Kidney (tissue), 22 donors: ENCODE measurements at places on chromosomes 6 and 20. TPM values are rescaled to one million over a fixed set of nuclear protein-coding genes. Genes with fewer than 3 reads are reported as not detected.

DNA sequence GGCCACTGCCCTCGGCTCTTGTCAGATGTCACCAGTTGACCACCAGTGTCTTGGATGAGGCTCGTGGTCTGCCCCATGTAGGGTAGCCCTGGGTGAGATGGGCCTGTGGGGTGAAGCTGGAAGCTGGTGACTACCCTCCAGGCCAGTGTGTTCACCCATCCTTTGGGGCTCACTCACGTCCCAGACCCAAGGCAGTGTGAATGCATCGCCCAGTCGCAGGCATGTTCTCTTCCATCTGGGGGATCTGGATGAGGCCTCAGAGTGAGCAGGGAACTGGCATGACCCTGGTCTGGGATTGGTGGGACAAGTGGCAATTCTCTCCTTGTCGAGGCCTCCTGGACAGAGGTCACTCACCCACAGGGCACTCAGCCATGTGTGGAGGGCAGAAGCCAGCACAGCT lies 120.1 kb upstream of the PHACTR3 start:
- DNase-seq, result no peak

GRCh38 chr6:71299541-71300470 lies 11.2 kb downstream of the OGFRL1 start:
- no peak for DNase-seq

- no peak for DNase-seq
Measured at GRCh38 chr6:118574051-118574865, 26.2 kb downstream of the PLN start.

DNA sequence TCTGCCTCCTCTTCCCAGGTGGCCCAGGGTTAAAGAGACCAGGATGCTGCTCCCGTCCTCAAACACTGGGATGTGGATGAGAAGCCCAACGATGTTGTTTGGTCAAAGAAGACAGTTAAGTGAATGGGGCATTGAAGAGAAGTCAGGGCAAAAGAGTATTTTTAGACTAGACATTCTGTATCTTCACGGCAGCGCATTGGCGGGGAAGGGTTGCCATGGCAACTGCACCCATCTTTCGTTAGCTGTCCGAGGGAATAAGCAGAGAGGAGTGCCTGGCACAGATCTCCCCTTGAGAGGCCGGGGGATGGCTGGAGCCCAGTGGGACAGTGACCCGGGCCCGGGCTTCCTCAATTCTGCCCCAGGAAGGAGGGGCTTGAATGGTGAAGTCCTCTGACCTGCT lies 56.4 kb upstream of the GPR31 start:
- no peak for DNase-seq

GRCh38 chr6:164926686-164927085 lies 382.7 kb downstream of the C6orf118 start:
- DNase-seq, result no peak

- no peak for DNase-seq
Measured at GRCh38 chr6:164469276-164469949, 840.0 kb downstream of the C6orf118 start.

DNA sequence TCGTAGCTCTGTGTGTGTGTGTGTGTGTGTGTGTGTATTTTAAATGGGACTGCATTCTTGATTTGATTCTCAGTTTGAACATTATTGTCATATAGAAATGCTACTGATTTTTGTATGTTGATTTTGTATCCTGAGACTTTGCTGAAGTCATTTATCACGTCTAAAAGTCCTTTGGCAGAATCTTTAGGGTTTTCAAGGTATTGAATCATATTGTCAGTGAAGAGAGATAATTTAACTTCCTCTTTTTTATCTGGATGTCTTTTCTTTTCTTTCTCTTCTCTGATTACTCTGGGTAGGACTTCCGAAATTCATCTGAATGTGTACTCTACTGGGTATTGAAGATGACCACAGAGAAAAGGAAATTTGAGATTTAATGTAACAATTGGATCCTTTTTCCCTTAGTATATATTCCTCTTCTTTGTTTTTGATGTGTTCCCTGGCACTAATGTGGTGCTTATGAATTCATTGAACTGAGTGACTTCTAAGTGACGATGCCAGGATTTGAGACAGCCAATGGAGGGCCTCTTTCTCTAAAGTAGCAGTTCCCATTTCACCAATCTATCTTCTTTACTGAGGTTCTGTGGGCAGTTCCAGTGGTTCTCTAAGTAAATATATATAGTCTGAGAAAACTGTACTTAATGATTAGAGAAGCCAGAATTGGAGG lies 47.6 kb downstream of the TNFAIP3 start:
- DNase-seq, result no peak

- no peak for DNase-seq
Measured at GRCh38 chr20:25529295-25529951, 55.9 kb downstream of the NINL start.

DNA sequence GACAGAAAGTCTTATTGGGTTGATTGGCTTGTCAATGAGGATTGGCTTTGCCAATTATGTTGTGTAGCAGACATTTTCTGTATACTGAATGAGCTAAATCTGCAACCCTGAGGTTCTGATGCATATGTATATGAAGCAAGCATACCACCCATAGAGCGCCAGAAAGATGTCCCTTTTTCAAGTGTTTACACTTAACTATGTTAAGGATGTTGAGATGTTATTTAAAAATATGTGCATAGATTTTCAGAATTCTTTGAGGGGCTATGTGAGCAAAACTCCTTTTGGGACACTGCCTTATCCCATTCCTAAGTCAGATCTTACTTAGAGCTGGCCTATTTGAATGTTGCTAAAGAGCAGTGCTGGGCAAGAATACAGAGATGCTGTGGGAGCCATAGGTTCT lies 1.9 kb downstream of the AIG1 start:
- no peak for DNase-seq

DNA sequence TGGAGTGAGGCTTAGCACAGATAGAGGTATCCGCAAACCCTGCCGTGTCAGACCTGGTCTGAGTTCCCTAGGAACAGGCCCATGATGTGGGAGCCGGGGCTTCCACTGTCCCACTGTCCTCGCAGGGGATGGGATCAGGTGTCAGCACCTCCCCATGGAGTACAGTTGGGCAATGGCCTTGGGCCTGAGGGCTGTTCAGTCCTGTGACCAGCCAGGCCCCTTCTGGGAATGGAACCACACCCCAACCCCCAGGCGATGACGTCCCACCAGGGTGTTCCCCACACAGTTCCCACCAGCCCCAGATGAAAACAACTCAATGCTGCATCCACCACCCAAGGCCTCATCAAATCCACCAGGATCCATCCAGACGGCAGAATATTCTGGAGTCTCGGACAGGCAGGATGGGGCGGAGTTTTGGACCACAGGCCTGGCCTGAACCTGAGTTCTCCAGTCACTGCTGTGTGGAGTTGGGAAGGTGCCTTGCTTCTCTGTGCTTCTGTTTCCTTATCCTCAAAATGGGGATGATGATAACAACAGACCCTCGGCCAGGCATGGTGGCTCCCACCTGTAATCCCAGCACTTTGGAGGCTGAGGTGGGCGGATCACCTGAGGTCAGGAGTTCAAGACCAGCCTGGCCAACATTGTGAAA lies 62.2 kb downstream of the UBE2V1 start:
- DNase-seq, result no peak

GRCh38 chr20:7673841-7674240 lies 266.4 kb downstream of the HAO1 start:
- no peak for DNase-seq

- DNase-seq, result no peak
Measured at GRCh38 chr20:36074983-36075382, 79.6 kb upstream of the EPB41L1 start.

- peak; percentile 34 for DNase-seq
Measured at GRCh38 chr6:3208098-3208774, 19.2 kb downstream of the TUBB2B start.

- DNase-seq, result no peak
Measured at GRCh38 chr6:128597956-128598355, 77.6 kb upstream of the PTPRK start.

DNA sequence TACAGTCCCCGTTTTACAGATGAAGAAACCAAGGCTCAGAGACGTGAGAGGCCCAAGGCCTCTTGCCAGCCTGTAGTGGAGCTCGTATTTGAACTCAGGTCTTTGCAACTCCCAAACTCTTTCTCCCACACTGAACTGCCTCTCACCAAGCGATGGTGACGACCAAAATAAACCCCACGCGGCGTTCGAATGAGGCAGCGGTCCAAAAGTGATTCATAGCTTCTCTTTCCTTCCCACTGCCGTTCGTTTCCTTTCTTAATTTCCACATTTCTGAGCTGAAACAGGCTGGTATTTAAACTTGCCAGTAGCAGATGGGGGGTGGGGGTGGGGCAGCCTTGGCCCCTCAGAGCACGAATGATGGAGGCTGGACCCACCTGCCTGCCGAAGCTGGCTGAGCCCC lies 252.9 kb upstream of the KCNG1 start:
- DNase-seq, result no peak

DNA sequence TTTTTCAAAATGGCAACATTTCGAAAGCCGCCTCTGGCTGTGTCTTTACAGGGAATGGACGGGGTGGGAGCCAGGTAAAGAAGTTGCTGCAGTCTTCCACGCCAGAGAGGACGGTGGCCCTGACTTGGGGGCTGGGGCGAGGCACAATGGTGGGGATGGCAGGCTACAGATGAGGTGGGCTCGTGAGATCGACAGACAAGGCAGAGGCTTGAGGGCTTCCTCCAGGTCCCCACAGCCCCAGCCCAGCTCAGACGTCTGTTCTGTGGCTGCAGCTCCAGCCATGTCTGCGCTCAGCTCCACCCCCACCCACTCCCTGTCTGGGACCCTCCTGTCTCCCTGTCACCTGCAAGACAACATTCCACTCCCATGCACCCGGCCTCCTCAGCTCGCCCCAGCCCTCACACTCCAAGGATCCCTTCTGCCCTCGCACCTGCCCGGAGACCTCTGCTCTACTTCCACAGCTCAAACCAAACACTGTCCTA lies 7.4 kb upstream of the C20orf144 start:
- DNase-seq, result no peak

- no peak for DNase-seq
Measured at GRCh38 chr6:11222385-11223277, 9.8 kb downstream of the NEDD9 start.

- DNase-seq, result no peak
Measured at GRCh38 chr20:43985608-43986316, 71.1 kb downstream of the TOX2 start.

DNA sequence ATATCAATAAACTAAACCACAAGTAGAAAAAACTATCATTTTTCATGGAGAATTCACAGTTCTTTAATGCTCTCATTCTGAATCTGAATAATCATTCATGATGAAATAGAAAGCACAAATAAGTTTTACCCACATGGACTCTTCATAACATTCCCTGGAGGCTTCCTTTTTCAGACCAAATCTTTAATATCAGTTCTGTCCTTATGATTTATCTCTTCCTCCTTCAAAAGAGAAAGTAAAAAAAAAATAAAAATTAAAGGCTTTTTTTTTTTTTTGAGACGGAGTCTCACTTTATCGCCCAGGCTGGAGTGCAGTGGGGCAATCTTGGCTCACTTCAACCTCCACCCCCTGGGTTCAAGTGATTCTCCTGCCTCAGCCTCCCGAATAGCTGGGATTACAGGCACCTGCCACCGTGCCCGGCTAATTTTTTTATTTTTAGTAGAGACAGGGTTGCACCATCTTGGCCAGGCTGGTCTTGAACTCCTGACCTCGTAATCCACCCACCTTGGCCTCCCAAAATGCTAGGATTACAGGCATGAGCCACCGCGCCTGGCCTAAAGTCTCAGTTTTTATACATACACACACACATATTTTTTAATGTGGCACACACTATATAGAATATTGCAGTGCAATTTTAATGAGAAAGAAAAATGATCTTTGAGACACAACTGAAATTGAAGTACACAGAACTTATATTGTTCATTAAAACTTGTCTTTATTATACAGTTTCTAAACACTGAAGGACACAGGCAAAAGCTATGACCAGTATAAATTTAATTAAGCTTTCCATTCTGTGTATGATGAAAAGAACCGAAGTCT lies 31.9 kb upstream of the ZNF217 start:
- no peak for DNase-seq

GRCh38 chr20:3796477-3797225 lies 541 bp downstream of the CDC25B start:
- no peak for DNase-seq

- DNase-seq, result no peak
Measured at GRCh38 chr6:160357088-160357487, 8.9 kb downstream of the SLC22A3 start.

DNA sequence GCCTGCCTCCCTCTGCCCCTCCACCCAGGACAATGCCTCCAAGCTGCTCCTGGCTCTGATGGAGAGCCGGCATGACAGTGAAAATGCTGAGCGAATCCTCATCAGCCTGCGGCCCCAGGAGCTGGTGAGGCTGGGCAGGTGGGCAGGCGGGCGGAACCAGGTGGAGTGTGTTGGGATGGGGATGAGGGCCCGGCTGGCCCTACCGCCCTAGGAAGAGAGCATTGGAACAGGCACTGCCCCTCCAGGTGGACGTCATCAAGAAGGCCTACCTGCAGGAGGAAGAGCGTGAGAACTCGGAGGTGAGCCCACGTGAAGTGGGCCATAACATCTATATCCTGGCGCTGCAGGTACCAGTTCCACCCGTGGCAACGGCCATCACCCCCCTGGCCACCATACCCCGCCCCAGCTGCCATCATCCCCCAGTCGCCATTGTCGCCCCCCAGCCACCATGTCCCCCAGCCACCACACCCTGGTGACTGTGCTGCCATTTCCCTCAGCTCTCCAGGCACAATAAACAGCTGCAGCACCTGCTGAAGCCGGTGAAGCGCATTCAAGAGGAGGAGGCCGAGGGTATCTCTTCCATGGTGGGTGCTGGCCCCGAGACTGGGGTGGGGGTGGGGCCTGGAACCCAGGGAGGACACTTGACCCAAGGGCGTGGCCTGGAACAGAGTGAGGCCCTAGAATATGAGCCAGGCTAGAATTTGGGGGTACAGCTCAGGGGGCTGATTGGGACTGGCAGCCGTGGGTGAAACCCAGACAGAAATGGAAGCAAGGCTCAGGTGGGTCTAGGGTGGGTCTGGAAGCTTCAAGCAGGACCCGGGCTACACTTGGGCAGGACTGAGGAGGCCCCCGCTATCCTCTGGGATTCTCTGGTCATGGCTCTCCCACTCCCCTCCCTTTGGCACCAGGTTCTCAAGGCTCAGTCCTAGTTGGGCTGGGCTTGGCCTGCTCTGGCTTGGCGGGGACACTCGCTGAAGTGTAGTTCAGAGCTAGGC lies 24.2 kb downstream of the UQCC2 start:
- no peak for DNase-seq

Gene CALHM4
- polyA plus RNA-seq, result 0.60 TPM

Gene TRIM40
- not detected for polyA plus RNA-seq

Gene LY6G6D
- polyA plus RNA-seq, result not detected

Gene CCDC170
- 0.34 TPM for polyA plus RNA-seq

Gene CRISP3
- polyA plus RNA-seq, result not detected

Gene MAS1
- polyA plus RNA-seq, result not detected

Gene BTBD9
- 4.2 TPM for polyA plus RNA-seq

Gene SMIM13
- 4.0 TPM for polyA plus RNA-seq
